ENCODE measurements at places on chromosomes 3 and 15.

GRCh38 chr15:71349336-71349735 is 234.1 kb downstream of the THSD4 start:
- no peak for DNase-seq

DNA sequence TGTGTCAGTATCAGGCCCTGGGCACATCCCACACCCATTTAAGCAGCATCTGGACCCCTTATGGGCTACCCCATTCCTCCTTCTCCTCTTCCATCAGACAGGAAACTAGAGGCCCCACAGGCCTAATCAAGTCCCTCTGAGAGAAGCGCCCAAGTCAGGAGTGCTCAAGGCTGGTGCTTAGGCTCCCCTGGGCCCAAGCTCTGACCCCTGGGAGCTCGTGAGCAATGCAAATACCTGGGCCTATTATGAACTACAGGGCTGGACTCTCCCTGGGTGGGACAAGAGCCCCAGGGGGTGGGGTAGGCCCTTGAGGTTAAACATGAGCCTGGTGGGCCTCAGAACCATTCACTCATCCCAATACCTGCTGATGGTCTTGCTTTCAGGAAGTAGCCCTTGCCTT is 57.4 kb downstream of the SEMA3G start:
- DNase-seq: no peak

- DNase-seq: no peak
These were observed 1188.0 kb upstream of the CADM2 start for GRCh38 chr3:83770664-83771402.

DNA sequence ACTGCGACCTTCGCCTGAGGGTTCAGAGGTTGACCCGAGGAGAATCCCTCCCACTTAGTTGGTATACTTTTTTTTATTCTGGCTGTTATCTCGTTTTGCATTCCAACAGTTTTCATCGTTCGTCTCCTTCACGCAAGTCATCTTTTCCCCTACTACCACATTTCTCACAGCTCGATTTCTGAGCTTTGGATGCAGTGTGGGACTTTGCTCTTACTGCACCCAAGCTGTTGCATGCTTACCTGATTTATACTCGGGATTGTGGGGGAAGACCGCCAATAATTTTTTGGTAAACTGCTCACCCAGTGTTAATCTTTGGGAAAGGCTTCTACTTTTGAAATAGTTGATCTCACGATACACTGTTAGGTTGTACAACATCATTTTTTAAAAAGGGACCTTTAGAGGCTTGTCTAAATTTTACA is 702 bp downstream of the TBC1D23 start:
- DNase-seq: no peak

GRCh38 chr3:47339951-47340350 is 40.9 kb upstream of the PTPN23 start:
- DNase-seq: no peak

GRCh38 chr3:13607821-13608597 is 59.1 kb downstream of the FBLN2 start:
- DNase-seq: no peak

GRCh38 chr15:45573961-45574629 is 13.1 kb upstream of the BLOC1S6 start:
- DNase-seq: no peak

GRCh38 chr15:92915766-92916435 is 15.8 kb downstream of the CHD2 start:
- DNase-seq: no peak

DNA sequence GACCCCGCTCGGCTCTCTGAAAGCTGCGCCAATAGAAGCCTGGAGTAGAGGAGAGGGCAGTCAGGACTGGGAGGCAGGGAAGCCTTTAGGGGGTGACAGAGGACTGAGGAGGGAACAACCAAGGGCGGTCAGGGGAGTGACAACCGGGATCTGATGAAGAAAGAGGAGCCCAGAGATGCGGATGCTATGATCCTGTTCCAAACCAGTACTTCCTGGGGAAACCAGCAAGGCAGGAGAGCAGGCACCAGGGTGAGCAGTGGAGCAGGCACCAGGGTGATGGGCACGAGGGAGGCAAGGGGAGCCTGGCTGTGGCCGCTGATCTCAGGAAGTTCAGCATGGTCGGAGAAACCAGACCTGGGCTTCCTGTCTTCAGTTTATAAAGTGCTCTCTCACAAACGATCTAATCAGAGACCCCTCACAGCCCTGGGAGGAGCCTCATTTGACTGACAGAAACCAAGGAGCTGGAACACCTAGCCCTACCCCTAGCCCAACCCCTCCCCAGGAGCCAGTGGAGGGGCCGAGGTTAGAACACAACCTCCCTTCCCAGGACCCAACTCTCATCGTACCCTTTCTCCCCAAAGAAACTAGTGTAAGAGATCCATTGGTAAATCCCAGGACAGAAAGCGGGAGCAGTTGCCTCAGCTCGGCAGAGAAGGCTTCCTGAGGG is 34.9 kb downstream of the CCDC33 start:
- no peak for DNase-seq

DNA sequence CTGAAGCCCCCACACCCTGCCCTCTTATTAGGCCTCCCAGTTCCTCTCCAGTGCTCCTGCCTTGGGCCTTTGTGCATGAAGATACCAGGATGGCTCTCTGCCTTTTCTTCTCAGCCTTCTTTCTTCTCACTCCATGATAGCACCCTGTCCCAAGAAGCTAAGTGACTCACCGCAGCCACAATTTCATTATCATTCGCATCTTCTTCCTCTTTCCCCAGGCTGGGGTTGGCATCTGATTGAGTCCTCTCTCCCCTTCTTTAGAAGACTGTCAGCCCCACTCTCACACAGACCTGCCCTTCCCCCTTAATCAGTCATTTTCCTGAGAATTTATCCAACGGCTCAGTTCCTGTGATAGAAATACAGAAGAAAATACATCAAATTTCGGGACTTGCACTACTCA is 102.0 kb downstream of the STAC start:
- DNase-seq: no peak

- no peak for DNase-seq
These were observed 28.4 kb downstream of the OXSM start for GRCh38 chr3:25818335-25818734.

DNA sequence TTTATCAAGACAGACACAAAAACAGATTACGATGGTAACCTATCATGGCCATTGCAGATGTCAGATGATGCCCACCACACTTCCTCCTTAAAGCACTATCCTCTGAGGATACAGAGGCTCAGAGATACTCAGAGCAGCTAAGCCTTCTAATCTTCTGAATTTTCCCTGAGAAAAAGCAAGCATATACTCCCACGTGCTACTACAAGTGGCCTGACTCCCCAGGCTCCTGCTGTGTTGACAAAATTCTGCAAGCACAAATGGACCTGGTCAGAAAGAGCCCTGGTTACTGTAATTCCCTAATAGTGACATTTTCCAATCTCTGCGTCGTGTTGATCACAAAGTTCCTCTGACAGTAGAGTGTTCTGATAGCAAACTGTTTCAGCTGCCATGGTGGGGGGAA is 207.1 kb downstream of the KCNMB2 start:
- DNase-seq: no peak

GRCh38 chr15:61824291-61824690 is 236.0 kb downstream of the VPS13C start:
- no peak for DNase-seq

- no peak for DNase-seq
These were observed 332.7 kb downstream of the PDCD6IP start for GRCh38 chr3:34131091-34131490.

DNA sequence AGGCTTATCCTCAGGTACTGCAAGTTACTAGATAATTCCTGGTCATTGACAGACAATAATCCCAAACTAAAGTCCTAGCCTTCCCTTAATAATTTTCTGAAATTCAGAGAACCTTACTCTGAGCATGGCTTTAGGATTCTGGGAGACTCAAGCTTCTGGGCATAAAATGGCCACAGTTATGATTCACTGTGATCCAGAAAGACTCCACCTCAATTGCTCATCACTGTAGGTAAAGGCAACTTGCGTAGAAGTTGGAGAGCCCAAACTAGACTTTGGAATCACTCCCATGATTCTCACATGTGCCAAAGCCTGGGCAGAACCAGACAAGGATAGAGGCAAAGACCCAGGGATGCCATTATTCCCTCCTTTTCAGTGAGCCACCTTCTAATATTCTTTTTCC is 195.3 kb downstream of the OSBPL10 start:
- no peak for DNase-seq

GRCh38 chr3:62201438-62202035 is 171.8 kb downstream of the FEZF2 start:
- DNase-seq: no peak

DNA sequence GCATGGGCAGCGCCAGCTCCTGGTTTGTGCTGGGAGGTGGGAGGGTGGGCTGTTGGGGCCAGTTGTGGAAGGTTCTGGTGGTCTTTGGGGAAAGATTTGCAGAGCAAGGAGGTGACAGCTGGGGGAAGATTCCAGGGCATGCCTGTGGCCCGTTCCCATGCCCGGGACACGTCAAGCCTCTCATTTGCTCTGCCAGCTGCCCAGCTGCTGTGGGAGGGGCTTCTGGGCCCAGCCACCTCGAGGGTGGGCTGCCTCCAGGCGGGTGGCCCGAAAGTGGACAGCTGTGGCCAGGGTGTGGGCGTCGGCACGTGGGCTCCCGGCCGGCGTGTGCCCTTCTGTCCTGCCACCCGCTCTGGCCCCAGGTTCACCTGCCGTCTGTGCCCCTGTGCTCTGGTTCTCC is 17.2 kb downstream of the PLXNA1 start:
- DNase-seq: no peak

DNA sequence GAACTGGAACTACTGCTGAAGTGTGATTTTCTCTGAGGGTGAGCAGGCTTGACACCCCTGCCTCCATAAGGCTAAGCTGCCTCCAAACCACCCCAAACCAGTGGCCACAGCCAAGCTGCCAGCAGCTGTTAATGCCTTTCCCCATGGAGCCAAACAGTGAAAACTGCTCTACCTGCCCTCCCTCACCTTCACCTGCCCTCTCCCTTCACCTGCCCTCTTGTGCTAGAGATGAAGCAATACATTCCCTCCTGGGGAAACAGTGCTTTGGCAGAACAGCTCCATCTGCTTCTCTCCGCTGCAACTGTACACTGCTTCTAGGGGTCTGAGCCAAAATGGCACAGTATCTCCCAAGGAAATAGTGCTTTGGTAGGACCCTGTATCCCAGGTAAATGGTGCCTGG is 374.1 kb downstream of the FHIT start:
- no peak for DNase-seq

DNA sequence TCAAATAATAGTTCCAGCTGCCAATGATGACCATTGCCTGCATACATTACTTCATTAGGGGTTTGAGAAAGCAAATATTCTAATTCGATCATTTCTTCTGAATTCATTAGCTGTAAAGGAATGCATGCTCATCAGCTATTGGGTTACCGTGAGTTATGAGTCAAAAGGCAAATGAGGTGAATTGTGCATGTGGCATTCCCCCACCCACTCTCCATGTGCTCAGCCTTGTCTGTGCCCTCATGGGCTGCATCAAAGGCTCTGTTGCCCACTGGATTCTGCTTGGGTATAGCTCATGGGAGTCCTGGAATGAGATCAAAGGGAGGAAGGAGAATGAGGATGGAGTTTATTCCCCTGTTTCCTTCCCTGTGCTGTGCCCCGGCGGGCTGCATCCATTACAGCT is 99.3 kb upstream of the CHRNA7 start:
- peak; percentile 5 for DNase-seq

- no peak for DNase-seq
These were observed 39.3 kb downstream of the FGD5 start for GRCh38 chr3:14858105-14858504.

DNA sequence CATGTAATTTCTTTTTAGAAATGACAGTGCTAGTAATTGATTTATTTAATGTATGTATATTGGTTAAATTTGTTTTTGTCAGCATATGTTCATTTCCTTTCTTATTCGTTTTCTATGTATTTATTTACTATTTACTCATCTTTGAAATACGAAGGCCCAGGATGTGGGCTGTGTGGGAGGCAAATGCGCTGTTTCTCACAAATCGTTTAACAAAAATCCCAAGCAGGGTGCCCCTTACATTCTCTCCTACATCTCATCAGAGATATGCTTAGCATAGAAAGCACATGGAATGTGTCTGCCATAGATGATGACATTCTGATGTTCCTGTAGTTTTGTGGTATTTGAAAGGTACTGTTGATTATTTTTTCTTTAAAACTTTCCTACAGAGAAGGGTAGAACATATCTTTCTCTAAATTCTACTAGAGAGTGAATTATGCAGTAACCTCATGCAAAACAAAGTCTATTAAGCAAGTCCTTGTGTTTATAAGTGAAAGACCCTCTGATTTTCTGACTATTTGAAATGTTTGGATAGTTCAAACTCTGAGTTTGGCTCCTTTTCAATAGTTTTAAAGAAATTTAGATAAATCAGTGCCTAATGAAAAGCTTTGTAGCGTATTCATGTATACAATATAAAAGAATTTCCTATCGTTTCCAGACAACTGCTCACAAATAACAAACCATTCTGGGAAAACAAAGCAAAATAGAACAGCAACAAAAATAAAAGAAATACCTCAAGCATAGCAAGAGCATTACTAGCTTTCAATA is 111.1 kb upstream of the VGLL3 start:
- no peak for DNase-seq

- no peak for DNase-seq
These were observed 49.9 kb downstream of the COL6A5 start for GRCh38 chr3:130395331-130395730.

DNA sequence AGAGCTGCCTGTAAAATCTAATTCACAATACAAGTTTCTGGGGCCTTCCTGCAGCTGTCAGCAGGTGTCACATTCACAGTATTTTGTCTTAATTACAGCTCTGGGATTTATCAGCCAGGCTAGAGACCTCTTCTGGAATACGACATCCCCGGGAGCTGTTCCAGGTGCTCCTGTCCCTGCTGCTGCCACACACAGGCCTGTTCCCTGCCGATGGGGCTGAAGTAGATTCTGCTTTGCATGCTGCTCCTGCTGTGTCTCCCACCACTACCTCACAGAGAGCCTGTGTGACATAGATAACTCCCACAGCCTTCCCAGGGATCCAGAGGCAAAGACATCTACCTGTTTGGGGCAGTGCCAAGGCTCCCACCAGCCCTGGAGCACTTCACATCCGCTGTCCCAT is 20.4 kb downstream of the COLQ start:
- no peak for DNase-seq
